Psoas muscle (tissue), 8 donors: ENCODE measurements at places on chromosomes 2 and 18.

- no peak for DNase-seq
These were observed 7.5 kb upstream of the COLEC11 start for GRCh38 chr2:3587432-3587831.

DNA sequence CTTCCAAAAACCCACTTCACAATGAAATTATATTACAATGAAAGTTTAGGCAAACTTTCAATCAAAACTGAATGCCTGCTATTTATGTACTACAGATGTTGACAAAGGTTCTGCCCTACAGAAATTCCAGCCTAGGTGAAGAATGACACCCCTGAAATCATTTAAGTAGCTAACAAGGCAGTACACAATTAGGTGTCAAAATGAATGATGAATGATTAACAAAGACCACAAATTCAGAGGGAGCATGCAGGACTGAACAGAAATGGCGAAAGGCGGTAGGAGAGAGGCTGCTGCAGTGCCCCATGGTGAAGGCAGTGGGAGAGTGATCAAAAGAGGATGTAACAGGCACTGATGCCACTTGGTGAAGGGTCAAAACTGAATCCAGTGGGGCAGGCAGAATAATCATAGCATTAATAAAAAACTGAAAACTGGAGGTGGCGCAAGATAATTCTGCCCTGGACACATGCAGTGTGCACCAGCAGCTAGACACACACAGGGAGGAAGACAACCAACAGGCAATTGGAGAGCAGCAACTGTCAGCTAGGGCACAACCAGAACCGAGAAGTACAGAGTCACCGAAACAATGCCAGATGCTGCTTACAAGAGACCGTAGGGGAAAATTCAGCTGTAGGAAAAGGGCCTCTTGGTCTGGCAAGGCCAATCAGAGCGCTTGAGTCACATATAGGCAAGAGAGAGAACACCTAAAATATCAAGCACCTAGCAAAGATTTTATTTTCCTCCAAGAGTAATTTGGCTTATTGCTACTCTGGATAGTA lies 4.5 kb downstream of the TMEM131 start:
- no peak for DNase-seq

DNA sequence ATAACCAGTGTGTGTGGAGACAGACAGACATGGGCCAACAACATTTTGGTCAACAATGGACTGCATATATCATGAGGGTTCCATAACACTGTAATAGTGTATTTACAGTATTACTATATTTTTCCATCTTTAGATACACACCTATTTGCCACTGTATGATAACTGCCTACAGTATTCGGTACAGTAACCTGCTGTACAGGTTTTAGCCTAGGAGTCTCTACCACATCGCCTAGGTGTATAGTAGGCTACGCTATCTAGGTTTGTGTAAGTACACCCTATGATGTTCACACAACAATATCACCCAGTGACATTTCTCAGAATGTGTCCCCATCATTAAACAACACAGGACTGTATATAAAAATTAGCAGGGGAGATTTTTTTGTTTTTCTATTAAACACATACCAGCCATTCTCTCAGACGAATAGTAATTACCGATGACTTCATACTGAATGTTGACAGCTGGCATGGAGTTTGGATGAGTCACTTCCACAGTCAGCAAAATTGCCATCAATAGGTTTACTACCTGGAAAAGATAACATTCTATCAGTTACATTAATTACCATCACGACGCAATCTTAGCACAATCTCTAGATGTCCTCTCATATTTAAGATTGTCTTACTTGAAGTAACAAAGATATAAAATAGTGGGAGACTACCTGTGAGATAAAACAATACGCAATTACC lies 10.8 kb downstream of the LAPTM4A start:
- no peak for DNase-seq

- DNase-seq: no peak
These were observed 91.7 kb upstream of the TRIB2 start for GRCh38 chr2:12624905-12625598.

GRCh38 chr18:13222856-13223281 lies 4.3 kb downstream of the LDLRAD4 start:
- no peak for DNase-seq

GRCh38 chr2:197297772-197298318 lies 12.7 kb downstream of the ANKRD44 start:
- DNase-seq: no peak

GRCh38 chr2:127388423-127389164 lies 819 bp upstream of the MAP3K2 start:
- DNase-seq: no peak

DNA sequence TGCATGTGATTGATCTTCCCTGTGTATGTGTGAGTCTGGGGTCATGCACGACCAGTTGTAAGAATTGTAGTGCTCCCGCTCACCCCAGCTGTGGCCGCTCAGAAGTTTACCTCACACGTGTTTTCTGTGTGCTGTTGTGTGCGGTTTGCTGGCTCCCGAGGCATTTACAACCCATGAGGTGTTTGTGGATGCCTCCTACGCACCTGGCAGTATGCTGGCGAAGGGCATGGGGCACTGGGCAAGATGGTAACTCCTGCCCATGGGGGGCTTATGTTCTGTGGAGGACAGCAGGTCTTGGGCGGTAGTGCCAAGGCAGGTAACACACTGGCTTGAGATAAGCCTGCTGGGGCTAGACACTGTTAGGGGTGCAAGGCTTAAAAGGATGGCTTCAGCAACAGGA lies 102.6 kb upstream of the HS6ST1 start:
- DNase-seq: peak; percentile 3

DNA sequence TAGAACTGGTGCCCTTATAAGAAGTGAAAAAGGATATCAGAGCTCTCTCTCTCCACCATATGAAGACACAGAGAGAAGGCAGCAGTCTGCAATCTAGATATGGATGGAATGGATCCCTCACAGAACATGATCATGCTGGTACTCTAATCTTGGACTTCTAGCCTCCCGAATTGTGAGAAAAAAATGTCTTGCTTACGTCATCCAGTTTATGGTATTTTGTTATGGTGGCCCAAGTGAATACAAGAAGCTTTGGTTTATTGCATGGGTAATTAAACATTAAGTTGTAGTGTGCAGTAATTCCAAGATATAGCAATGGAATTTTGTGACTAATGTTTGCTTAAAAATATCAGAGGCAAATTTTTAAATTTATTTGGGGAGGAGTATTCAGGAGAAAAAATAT lies 1667.4 kb upstream of the SLC39A10 start:
- no peak for DNase-seq

GRCh38 chr2:219405958-219406860 lies 12.0 kb upstream of the DES start:
- no peak for DNase-seq

DNA sequence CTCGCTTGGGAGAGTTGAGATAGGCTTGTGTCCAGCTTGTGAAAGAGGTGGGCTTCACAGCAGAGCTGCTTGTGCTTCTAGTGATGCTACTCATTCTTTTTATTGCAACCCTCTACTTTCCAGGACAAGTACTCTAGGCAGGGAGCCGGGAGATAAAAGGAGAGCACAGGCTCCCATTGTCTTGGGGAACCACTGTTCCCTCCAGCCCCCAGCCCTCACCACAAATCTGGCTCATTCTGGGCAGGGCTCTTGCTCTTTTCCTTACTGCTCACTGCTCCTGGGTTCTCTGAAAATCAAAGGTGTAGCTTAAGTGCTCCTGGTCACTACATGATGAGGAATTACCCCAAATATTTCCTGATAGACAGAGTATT lies 81.4 kb downstream of the CABYR start:
- DNase-seq: no peak
